ENCODE measurements at places on chromosomes 11 and 22. TPM values are rescaled to one million over a fixed set of nuclear protein-coding genes. Genes with fewer than 3 reads are reported as not detected.

GRCh38 chr22:28051787-28052356 is 132.8 kb upstream of the PITPNB start:
- H3K27ac ChIP-seq: no peak overlapping the region
- no peaks in the 10 kb centered on the region for H3K27me3 ChIP-seq
- H3K4me3 ChIP-seq: no peak overlapping the region
- no peaks in the 10 kb centered on the region for H3K4me1 ChIP-seq
- peak; percentile 75 for DNase-seq
- H3K36me3 ChIP-seq: no peaks in the 10 kb centered on the region

DNA sequence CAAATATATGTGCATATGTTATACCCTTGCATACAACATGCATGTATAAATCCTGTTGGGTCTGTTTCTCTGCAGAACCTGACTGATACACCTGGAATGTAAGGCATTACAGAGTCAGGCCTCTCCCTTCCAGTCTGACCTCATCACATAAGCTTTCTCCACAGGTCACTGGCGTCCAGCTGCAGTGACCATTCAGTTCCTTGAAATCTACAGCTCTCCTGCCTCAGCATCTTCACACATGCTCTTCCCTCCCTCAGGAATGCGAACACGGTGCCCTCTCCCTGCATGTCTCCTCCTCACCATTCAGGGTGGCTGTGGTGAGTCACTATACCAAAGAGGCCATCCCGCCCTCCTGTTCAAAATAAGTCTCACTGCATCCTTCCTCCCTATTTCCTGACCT is 657.8 kb upstream of the B3GAT1 start:
- H3K27me3 ChIP-seq: no peaks in the 10 kb centered on the region
- no peaks in the 10 kb centered on the region for H3K4me1 ChIP-seq
- DNase-seq: no peak
- H3K36me3 ChIP-seq: no peaks in the 10 kb centered on the region
- H3K27ac ChIP-seq: no peak overlapping the region

- no peak overlapping the region for H3K27ac ChIP-seq
- no peak for DNase-seq
- H3K4me1 ChIP-seq: no peaks in the 10 kb centered on the region
- no peaks in the 10 kb centered on the region for H3K27me3 ChIP-seq
These were observed 59.4 kb downstream of the BRD1 start for GRCh38 chr22:49768077-49768910.

Gene PHOX2A
- not detected for total RNA-seq

Gene CHRM1
- total RNA-seq: not detected

DNA sequence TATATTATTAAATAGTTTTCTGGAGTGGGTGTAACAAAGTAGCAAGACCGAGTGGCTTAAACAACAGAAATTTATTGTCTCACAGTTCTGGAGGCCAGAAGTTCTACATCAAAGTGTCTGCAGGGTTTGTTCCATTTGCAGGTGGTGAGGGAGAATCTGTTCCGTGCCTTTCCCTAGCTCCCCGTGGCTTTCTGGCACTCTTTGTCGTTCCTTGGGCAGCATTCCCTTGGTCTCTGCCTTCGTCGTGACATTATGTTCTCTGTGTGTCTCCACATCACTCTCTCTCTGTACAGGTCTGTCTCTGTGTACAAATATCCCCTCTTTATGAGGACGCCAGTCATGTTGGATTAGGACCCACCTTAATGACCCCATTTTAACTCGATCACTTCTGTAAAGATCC is 38.2 kb downstream of the LDLRAD3 start:
- H3K4me1 ChIP-seq: no peaks in the 10 kb centered on the region
- no peak overlapping the region for H3K27ac ChIP-seq
- no peak for DNase-seq
- H3K27me3 ChIP-seq: no peaks in the 10 kb centered on the region
- no peak overlapping the region for H3K4me3 ChIP-seq
- no peaks in the 10 kb centered on the region for H3K36me3 ChIP-seq

GRCh38 chr11:82873919-82874333 is 26.3 kb downstream of the PRCP start:
- no peaks in the 10 kb centered on the region for H3K36me3 ChIP-seq
- no peak for DNase-seq
- no peak overlapping the region for H3K4me3 ChIP-seq
- H3K4me1 ChIP-seq: peaks cover 19% of the 10 kb centered on the region
- H3K27ac ChIP-seq: no peak overlapping the region

Gene KCNJ1
- total RNA-seq: not detected

Gene PATE4
- total RNA-seq: not detected

DNA sequence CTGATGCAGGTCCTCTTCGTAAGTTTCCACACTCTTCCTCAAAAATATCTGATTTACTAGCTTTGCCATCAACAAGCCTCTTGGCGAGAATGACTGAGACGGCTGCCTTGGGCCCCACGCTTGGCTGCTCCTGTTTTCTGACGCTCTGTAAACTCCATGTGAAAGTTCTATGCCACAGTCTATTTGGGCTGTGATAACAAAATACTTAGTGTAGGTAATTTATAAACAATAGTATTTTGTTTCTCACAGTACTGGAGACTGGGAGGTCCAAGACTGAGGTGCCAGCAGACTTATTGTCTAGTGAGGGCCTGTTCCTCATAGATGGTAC is 123.2 kb upstream of the SORL1-AS1 start:
- no peak overlapping the region for H3K4me3 ChIP-seq
- H3K27ac ChIP-seq: peak overlapping the region; percentile 55
- no peaks in the 10 kb centered on the region for H3K36me3 ChIP-seq

Gene YPEL4
- 0.63 TPM for total RNA-seq

- no peaks in the 10 kb centered on the region for H3K4me1 ChIP-seq
- H3K4me3 ChIP-seq: no peak overlapping the region
- H3K27ac ChIP-seq: no peak overlapping the region
- no peaks in the 10 kb centered on the region for H3K27me3 ChIP-seq
- no peak for DNase-seq
- H3K36me3 ChIP-seq: no peaks in the 10 kb centered on the region
These were observed 398.0 kb downstream of the TENM4 start for GRCh38 chr11:79042824-79043223.

Gene GRIK4
- 0.04 TPM for total RNA-seq

DNA sequence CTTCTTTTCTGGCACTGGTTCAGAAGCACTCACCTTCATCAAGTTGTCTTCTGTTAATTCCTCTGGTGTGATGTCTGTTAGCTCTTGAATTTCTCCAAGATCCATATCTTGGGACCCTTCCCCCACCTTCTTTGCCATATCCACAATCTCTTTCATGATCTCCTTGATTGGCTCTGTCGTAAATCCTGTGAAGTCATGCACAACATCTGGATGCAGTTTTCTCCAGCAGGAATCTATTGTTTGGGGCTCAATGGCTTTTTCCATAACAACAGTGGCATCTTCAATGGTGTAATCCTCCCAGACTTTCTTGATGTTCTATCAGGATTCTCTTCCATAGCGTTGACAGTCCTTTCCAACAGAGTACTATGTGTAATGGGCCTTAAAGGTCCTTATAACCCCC is 96.9 kb downstream of the CSTPP1 start:
- H3K27ac ChIP-seq: no peak overlapping the region
- no peaks in the 10 kb centered on the region for H3K36me3 ChIP-seq
- DNase-seq: no peak
- H3K27me3 ChIP-seq: no peaks in the 10 kb centered on the region

Gene ROBO3
- 6.4 TPM for total RNA-seq

Gene ZBTB44
- total RNA-seq: 27.7 TPM

DNA sequence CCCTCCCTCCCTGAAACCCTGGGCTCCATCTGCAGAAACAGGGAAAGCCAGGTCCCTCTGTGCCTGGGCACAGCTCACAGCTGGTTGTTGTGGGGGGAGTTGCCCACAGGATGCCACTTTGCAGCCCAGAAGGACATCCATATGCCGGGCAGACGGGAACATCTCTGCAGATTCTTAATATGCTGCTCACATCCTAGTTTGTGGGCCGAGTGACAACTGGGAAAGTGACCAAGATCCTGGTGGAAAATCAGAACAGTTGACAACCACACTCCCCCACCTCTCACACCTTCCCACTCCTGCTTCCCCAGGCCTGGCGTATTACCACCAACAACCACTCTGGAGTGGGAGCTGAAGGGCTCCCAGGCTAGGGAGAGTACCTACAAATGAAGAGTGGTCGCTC is 7.3 kb upstream of the SCGB1A1 start:
- no peaks in the 10 kb centered on the region for H3K4me1 ChIP-seq
- no peaks in the 10 kb centered on the region for H3K27me3 ChIP-seq
- H3K4me3 ChIP-seq: no peak overlapping the region
- no peaks in the 10 kb centered on the region for H3K36me3 ChIP-seq
- H3K27ac ChIP-seq: no peak overlapping the region
- no peak for DNase-seq

DNA sequence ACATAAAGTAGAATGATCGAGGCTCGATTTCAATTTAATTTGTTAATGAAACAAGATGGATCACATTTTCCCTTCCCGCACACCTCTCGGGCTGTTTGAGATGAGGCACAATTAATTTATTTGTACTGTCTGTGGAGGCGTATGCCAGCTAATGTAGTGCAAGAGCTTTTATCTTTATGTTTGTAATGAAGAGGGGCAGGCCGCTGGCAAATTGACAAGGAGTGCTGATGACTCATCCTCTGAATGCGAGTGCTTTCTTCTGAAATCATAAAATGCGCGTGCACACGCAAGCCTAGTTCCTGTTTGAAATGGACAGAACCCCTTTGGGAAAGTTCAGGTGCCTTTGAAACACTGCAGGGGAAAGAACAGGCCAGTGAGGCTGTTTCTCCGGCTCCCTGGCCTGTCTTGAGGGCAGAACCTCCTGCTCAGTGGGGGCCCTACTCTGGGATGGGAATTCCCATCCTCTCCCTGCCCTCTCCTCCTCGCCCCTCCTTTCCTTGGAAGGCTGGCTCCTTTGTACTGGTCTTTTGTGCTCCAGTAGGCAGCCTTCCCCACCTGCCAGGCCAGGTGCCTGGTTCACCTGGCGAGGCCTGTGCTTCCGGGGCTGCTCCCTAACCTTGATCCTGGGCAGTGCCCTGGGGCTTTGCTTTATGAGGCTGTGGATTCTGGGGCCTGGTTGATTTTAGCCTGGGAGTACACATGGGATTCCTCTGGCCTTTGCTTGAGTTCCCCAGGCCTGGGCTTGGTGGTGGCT is 50.3 kb downstream of the TEAD1 start:
- no peaks in the 10 kb centered on the region for H3K36me3 ChIP-seq
- peak overlapping the region; percentile 59 for H3K27ac ChIP-seq
- DNase-seq: peak; percentile 92
- H3K27me3 ChIP-seq: no peaks in the 10 kb centered on the region

DNA sequence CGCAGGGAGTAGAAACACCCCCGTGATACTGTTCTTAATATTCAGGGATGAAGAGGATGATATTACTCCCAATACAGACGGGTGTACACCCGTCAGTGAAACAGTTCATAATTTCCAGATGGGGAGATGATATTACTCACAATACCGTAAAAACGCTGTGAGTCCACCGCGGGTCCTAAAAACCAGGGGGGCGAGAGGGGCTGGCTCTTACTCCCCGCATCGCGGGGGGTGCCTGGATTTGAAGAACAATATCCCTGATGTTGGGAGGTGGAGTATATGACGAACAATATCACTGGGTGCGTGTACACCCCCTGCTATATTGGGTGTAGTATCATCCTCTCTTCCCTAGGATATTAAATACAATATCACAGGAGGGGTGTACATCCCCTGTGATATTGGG is 20.5 kb upstream of the APOL5 start:
- DNase-seq: no peak
- H3K27ac ChIP-seq: no peak overlapping the region
- no peaks in the 10 kb centered on the region for H3K4me1 ChIP-seq

- H3K27me3 ChIP-seq: no peaks in the 10 kb centered on the region
- DNase-seq: peak; percentile 82
- no peak overlapping the region for H3K27ac ChIP-seq
- H3K36me3 ChIP-seq: no peaks in the 10 kb centered on the region
- no peak overlapping the region for H3K4me3 ChIP-seq
These were observed 83.6 kb downstream of the PIWIL4 start for GRCh38 chr11:94650756-94651155.

GRCh38 chr22:40531951-40532900 is 104.3 kb downstream of the MRTFA start:
- no peaks in the 10 kb centered on the region for H3K27me3 ChIP-seq
- no peak for DNase-seq
- H3K36me3 ChIP-seq: no peaks in the 10 kb centered on the region
- peaks cover 41% of the 10 kb centered on the region for H3K4me1 ChIP-seq
- peak overlapping the region; percentile 16 for H3K4me3 ChIP-seq

Gene CFAP300
- total RNA-seq: 5.4 TPM

Gene GGTLC3
- not detected for total RNA-seq

- no peaks in the 10 kb centered on the region for H3K27me3 ChIP-seq
- peaks cover 16% of the 10 kb centered on the region for H3K36me3 ChIP-seq
- H3K27ac ChIP-seq: peak overlapping the region; percentile 77
- H3K4me3 ChIP-seq: no peak overlapping the region
- peaks cover 69% of the 10 kb centered on the region for H3K4me1 ChIP-seq
These were observed 26.5 kb downstream of the MED15 start for GRCh38 chr22:20533879-20534265.

- H3K4me3 ChIP-seq: no peak overlapping the region
- H3K36me3 ChIP-seq: no peaks in the 10 kb centered on the region
- no peaks in the 10 kb centered on the region for H3K4me1 ChIP-seq
- no peaks in the 10 kb centered on the region for H3K27me3 ChIP-seq
- no peak overlapping the region for H3K27ac ChIP-seq
- DNase-seq: no peak
These were observed 46.3 kb upstream of the SLC22A12 start for GRCh38 chr11:64544616-64545296.

Gene CBLIF
- not detected for total RNA-seq

DNA sequence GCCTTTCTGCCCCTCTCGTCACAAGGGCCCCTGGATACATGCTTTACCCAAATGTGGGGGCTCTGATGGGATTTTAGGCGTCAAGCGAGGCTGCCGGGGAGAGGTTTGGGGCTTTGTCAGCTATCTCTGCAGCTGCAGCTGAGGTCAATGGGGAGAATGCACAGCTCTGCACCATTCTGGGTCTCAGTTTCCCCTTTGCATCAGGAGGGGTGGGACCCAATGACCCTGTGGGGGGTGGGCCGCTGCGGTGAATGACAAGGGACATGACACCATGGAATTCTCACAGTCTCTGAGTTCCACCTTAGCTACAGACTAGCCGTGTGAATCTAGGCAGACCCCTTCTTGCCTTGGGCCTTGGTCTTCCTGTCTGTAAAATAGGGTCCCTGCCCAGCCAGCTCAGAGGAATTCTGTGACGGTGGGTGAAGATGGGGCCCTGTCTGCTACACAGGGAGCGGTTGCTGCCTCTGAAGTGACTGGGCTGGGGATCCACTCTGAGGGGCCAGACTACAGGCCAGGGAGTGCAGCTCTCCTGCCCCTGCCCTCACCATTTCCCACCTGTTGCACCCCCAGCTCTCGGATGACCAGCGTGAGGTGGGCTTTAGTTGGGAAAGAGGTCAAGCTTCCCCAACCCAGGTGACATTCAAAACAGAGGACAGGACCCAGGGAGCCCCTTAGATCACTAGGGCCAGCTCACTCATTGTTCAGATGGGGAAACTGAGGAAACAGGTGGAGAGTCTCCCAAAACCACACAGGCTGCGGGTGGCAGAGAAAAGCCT is 35.9 kb upstream of the WNT11 start:
- no peak overlapping the region for H3K27ac ChIP-seq
- no peaks in the 10 kb centered on the region for H3K27me3 ChIP-seq
- no peaks in the 10 kb centered on the region for H3K4me1 ChIP-seq
- DNase-seq: no peak
- no peak overlapping the region for H3K4me3 ChIP-seq
